ENCODE measurements at places on chromosomes 1 and 21. TPM values are rescaled to one million over a fixed set of nuclear protein-coding genes. Genes with fewer than 3 reads are reported as not detected.

Gene IRF6
- 18.2 TPM for total RNA-seq

DNA sequence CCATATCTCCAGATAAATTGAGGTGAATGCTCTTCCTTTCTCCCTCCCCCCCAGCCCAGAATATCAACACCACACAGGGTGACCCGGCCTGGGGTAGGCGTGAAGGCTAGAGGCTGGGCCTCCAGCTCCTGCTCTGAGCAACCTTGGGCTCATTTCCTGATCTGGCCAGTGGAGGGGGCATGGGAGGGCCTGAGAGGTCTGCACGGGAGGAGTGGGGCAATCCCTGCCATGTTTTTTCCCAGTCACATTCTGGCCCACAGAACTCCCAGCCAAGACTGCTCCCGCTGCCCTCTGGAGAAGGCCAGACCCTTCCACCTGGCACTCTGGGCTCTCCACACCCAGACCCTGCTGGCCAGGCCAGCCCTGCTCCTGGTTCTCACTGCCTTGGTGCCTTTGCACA lies 3.9 kb downstream of the CLDN19 start:
- H3K27ac ChIP-seq, result no peak overlapping the region
- H3K27me3 ChIP-seq, result no peaks in the 10 kb centered on the region
- H3K36me3 ChIP-seq, result no peaks in the 10 kb centered on the region

DNA sequence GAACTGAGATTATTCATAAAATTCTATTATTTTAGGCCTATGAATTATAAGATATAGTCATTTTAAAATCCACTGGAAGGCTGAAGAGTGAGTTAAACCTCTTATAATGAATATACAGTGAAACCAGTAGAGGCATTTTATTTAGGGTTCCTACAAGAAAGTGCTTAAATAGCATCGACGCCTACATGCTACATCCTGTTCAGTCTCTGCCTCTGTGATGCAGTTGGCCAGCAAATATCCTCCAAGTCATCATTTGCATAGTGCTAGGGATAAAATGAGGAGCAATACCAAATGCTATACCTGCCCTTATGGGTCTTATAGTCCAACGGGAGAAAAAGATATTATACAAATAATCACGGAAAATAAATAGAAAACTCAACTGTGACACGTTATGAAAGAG lies 59.6 kb downstream of the EDEM3 start:
- no peaks in the 10 kb centered on the region for H3K27me3 ChIP-seq
- H3K36me3 ChIP-seq, result peaks cover 47% of the 10 kb centered on the region
- no peak overlapping the region for H3K27ac ChIP-seq
- DNase-seq, result no peak

Gene CFAP57
- 4.1 TPM for total RNA-seq

DNA sequence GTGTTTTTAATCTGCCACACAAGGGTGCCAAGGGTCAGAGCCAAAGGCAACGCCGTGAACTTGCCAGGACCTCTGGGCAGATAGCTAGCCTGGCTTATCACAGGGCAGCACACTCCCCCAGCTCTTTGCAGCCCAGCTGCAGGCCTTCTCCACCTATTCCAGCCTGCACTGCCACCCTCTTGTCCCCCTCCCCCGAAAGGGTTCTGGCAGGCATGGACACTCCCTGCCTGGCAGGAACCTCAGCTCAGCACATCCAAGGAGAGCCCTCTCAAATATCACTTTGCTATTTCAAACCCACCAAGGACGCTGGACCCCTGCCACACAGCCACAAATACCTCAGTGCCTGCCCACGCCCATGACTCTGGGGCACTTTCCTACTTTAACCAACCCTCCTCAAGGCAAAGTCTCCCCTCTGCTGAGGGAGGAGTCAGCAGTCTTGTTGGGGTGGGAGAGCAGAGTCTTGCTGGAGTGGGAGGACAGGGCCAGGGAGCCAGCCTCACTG lies 9.1 kb downstream of the SSBP3 start:
- no peaks in the 10 kb centered on the region for H3K27me3 ChIP-seq
- H3K36me3 ChIP-seq, result peaks cover 80% of the 10 kb centered on the region
- no peak for DNase-seq
- H3K27ac ChIP-seq, result no peak overlapping the region
- H3K4me1 ChIP-seq, result peaks cover 16% of the 10 kb centered on the region
- H3K4me3 ChIP-seq, result no peak overlapping the region

Gene IL19
- total RNA-seq, result not detected

Gene GPR153
- total RNA-seq, result 16.6 TPM

DNA sequence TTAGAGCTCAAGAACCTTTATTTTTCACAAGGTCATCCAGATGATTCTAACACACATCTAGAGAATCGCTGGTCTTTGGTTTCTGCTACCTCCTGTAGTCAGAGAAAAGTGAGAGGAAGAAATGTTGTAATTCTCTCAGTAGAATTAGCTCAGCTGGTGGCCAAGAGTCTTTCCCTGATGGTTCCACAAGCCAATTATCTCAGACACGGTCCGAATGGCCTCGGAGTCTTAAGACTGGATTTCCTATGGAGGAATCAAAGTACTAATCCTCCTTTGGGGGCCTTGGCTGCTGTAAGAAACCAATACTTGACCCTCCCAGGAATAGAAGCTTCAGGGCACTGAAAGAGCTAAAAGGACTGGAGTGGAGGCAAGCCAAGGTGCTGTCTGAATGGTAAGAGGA lies 1.8 kb downstream of the TMEM81 start:
- H3K4me1 ChIP-seq, result no peaks in the 10 kb centered on the region
- DNase-seq, result no peak
- no peak overlapping the region for H3K27ac ChIP-seq
- H3K4me3 ChIP-seq, result no peak overlapping the region

DNA sequence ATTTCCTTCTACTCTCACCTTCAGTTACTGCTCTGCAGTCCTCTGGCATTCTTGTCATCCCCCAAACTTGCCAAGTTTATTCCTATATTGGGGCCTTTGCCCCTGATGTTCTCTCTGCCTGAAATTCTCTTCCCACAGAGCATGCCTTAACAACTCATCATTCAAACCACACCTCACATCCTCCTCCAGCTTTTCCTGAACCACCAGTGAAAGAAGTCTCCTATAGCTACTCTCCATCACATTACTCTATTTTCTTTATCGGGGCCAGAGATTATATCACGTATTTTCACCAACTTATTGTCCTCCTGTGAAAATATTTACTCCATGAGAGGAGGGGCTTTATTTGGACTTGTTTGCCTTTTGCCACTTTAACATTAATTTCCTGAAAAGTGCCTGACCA lies 32.1 kb downstream of the EXTL2 start:
- no peak for DNase-seq
- no peaks in the 10 kb centered on the region for H3K36me3 ChIP-seq
- H3K4me3 ChIP-seq, result no peak overlapping the region

DNA sequence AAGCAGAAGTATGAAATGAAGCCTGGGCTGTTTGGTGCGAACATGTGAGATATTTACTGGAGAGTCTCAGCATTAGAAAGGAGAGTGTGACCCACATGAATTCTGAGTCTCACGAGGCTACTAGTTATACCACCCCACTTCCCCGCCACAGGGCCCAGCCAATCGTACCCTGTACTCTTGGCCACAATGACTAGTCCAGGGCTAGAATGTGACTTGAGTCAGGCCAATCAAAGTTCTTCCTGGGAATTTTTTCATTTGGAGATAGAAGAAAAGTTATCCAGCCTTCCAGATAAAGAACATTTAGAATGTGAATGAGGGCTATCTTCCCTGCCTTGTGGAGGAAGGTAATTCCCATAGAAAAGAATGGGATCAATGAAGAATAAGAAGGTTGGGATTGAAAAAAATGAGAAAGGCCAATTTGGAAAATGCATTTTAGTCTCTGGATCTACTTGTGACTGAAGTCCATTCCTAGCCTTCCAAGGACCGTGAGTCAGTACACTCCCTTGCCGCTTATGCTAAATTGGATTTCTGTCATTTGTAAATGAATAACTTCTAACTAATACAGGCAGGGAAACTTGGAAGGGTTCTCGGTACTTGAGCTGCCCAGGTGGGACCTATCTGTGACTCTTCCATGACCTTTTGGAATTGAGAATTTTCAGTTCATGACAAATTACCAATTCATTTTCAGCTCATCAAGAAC lies 12.3 kb upstream of the RIMKLA start:
- no peak overlapping the region for H3K4me3 ChIP-seq
- H3K27me3 ChIP-seq, result no peaks in the 10 kb centered on the region
- peak overlapping the region; percentile 24 for H3K27ac ChIP-seq

DNA sequence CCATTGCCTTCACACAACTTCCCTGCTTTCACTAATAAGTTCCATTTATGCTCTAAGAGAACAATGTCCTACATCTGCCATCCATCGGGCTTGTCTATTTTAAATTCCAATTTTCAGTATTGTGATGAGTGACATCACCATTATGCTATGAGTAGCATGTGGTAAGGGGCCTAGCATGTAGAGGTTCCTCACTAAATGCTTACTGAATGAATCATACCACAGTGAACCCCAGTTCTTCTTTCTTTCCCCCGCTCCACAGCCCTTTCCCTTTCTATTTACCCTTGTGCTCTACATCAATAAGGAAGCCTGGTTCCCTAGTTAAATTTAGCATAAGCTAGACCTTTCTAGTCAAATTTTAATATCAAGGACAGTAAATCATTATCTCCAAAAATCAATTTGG lies 195.0 kb upstream of the RGS18 start:
- DNase-seq, result no peak
- H3K4me1 ChIP-seq, result no peaks in the 10 kb centered on the region
- no peaks in the 10 kb centered on the region for H3K27me3 ChIP-seq
- no peaks in the 10 kb centered on the region for H3K36me3 ChIP-seq
- H3K4me3 ChIP-seq, result no peak overlapping the region

DNA sequence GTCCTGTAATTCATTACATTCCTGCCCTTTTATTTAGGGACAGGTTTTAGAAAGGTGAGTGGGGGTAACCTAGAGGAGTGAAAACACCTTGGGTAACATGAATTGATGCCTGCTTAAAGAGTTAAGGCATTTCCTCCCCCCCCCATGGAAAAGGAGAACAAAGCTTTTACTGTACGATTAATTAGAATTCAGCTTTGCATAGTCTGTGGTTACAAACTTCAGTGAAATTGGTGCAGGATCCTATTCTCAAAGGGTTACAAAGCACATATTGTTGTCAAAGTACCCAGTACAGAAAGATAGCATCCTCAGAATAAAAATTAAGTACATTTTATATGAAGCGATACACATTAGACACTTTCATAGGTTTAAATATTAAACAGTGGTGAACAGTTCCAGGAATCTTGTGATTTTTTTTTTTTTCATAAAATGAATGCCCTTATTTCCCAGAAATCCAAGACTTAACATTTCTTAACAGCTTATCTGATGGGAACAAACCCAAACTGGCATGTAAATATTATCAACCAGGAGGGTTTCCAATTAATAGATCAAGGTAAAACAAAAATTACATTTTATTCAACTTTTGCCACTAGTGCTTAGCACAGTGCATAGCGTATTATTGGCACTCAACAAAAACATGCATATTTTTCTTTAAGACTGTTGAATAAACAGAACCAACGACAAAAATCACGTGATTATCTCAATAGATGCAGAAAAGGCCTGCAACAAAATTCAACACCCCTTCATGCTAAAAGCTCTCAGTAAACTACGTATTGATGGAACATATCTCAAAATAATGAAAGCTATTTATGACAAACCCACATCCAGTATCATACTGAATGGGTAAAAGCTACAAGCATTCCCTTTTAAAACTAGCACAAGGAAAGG lies 172.7 kb downstream of the PDE4B start:
- H3K27ac ChIP-seq, result no peak overlapping the region
- H3K36me3 ChIP-seq, result no peaks in the 10 kb centered on the region
- H3K4me1 ChIP-seq, result no peaks in the 10 kb centered on the region
- no peak for DNase-seq

- H3K4me1 ChIP-seq, result peaks cover 30% of the 10 kb centered on the region
- no peak for DNase-seq
- peaks cover 5% of the 10 kb centered on the region for H3K36me3 ChIP-seq
- peak overlapping the region; percentile 28 for H3K27ac ChIP-seq
- H3K4me3 ChIP-seq, result no peak overlapping the region
These were observed 54.9 kb downstream of the SLC30A7 start for GRCh38 chr1:100950781-100951180.

GRCh38 chr1:222910699-222911098 lies 95.9 kb downstream of the DISP1 start:
- no peak overlapping the region for H3K4me3 ChIP-seq
- H3K27me3 ChIP-seq, result no peaks in the 10 kb centered on the region
- no peaks in the 10 kb centered on the region for H3K36me3 ChIP-seq
- peaks cover 8% of the 10 kb centered on the region for H3K4me1 ChIP-seq
- no peak for DNase-seq
- no peak overlapping the region for H3K27ac ChIP-seq

GRCh38 chr1:65339866-65340468 lies 30.6 kb downstream of the DNAJC6 start:
- H3K36me3 ChIP-seq, result no peaks in the 10 kb centered on the region
- H3K4me3 ChIP-seq, result no peak overlapping the region

- no peaks in the 10 kb centered on the region for H3K27me3 ChIP-seq
- H3K27ac ChIP-seq, result no peak overlapping the region
- H3K4me3 ChIP-seq, result no peak overlapping the region
- H3K4me1 ChIP-seq, result no peaks in the 10 kb centered on the region
- peaks cover 50% of the 10 kb centered on the region for H3K36me3 ChIP-seq
These were observed 47.2 kb downstream of the SLC19A1 start for GRCh38 chr21:45494851-45495680.

Data from lower lobe of right lung (tissue), 2 donors.